ENCODE measurements at places on chromosomes 4 and X.
A peak's percentile ranks its signal among the peaks of the same experiment; 100 is the strongest.

DNA sequence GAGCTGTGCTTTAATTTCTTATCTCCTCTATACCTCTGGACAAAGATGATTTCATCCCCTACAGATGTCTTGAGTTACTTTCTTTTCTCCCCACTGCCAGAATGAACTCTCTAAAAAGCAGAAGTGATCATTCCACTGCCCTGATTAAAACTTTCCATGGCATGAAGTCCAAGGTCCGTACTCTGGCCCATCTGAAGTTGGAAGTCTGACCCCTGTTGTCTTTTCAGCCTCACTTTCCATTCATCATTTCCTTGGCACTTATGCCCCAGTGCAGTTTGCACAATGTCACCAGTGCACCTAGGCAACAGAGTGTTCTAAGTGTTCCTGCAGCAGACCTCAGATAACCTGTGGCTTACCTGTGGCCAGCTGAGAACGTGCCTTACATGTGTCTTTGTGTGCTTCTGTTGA is 242.4 kb downstream of the FRAS1 start:
- no peak for DNase-seq

DNA sequence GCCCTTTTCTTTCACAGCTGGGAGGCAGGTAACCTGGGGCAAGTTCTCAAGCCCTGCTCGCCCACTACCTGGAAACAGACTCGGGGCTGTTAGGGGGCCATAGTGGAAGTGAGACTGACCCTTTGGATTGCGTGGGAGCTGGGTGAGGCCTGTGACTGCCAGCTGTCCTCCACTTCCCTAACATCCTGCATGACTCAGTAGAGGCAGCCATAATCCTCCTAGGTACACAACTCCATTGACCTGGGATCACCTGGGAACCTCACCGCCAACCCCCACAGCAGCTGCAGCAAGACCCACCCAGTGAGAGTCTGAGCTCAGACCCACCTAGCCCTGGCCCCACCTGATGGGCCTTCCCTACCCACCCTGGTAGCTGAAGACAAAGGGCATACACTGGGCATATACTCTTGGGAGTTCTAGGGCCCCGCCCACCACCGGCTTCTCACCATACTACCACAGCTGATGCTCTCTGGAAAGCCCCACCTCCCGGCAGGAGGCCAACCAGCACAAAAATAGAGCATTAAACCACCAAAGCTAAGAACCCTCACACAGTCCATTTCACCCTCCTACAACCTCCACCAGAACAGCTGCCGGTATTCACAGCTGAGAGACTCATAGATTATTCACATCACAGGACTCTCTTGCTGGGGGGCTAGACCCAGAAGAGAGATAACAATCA is 61.1 kb upstream of the DCTD start:
- DNase-seq: no peak

DNA sequence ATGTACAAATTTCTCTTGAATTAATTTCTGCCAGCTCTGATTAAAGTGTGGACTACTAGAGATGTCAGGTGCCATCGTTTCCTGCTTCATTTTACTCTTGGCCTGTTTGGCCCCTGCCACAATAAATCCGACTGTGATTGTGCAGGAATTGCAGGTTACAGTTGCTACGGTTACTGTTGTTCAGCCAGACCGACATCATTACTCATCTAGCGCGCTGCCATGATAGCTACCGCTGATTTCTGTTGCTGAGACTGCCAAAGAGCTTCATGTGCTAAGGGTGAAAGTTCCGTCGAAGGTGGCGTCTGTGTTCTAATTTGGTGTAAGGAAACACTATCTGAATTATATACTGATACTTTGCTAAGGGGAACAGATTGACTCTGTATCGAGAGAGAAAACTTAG is 22.1 kb downstream of the SLIT2 start:
- no peak for DNase-seq

DNA sequence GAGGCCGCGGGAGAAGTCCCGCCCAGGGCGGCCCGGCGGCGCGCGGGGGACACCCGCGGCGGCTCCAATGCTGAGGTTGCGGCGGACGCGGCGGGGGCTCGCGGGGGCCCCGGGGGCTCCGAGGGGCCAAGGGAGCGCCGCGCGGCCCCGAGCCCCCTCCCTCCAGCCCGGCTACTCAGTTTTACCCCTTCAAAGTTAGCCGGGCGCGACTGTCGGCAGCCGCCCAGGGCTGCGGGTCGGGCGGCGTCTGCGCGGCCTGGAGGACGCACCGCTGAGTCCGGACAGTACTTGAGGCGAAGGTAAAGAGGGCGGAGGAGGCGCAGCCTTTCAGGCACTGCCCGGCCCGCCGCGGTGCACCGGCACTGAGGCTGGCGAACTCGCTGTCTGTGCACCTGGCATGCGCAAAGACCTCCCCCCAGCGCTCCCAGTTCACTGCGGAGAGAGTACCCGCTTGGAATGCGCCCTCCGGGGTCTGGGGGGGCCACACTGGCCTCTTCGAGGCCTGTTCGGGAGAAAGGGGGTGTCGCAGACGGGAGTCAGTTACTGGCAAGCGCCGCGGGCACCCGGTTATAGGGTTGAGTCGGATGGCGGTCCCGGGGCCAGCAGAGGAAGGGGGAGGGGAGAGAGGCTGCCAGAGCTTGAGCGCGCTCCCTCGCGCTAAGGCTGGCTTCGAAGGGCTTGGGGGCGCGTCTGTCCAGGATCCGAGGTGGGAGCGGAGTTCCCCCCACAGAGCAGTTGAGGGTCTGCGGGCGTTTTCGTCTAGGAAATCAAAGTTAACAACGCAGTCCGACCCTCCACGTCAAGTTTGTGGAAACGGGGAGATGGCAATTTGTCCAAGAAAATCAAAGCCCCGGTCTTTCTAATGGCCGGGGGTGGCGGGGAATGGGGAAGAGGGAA is 1.1 kb downstream of the PCDH19 start:
- DNase-seq: no peak

- DNase-seq: no peak
These were observed 5.0 kb downstream of the ARHGAP4 start for GRCh38 chrX:153921070-153921469.

GRCh38 chrX:15856636-15857035 is 2.0 kb upstream of the AP1S2 start:
- DNase-seq: no peak

GRCh38 chr4:1686440-1687036 is 2.4 kb upstream of the FAM53A start:
- no peak for DNase-seq

- DNase-seq: no peak
These were observed 139.6 kb downstream of the AMMECR1 start for GRCh38 chrX:110178179-110178865.

- no peak for DNase-seq
These were observed 354.7 kb upstream of the SPANXN4 start for GRCh38 chrX:142671036-142671435.

GRCh38 chrX:37357436-37357835 is 8.3 kb downstream of the PRRG1 start:
- DNase-seq: no peak

GRCh38 chrX:8520791-8521190 is 56.2 kb downstream of the VCX3B start:
- DNase-seq: no peak

DNA sequence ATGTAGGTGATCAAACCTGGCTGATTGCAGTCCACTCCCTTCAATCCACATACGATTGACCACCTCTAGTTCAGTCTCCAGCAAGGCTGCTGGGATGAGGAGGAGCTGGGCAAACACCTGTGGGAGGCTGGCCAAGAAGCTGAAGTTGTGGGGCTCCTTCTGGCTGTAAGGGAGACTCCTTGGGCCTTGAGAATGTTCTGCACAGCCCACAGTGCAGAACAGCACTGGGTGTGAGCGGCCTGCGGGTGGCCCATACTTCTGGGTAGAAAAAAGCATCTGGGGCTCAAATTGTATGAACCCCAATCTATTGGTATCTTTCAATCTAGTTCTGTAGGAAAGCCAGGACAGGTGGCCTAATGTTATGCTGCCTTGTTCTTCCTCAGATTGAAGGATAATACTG is 1608.8 kb upstream of the PCDH10 start:
- DNase-seq: no peak

DNA sequence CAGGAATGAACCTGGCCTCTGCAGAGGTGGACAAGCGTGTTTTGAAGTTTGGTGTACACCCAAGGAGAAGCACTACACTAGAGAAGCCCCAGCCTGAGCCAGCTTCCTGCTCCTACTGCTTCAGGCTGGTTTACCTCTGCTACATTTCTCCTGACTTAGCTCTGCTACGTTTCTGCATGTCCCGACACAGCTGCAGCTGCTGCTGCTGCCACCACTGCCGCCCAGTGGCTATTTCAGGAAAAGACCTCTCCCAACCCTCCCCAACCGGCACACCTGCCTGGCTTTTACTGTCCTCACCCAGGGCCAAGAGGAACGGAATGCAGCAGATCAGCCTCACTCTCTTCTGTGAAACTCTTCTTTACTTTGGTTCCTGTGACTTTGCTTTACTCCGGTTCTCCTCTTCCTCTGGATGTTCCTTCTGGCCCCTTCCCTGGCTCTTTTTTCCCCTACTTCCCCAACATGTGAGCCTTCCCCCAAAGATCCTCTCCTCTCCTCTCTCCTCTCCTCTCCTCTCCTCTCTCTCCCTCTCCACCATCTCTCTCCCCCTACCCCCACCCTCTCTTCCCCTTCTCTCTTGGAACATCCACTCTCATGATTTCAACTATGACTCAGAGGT is 3.1 kb upstream of the P2RY4 start:
- no peak for DNase-seq

DNA sequence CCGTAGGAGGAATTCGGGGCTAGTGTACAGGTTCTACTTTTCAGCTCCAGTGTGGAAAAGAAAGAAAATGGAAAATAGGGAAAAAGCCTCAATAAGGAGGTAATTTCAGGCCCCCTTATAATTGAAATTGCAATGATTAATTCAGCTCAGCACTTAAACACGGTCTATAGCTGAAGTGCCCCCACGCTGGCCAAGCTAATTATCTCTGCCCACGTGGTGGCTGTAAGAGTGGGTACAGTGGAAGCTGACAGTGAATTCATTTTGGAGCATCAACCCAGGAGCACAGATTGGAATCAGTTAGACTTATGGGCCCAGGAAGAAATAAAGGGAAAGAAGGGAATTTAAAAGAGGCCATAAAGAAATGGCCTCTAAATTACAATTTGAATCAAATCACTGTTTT is 631.1 kb upstream of the CPEB2 start:
- DNase-seq: no peak

- no peak for DNase-seq
These were observed 68.7 kb downstream of the MEPE start for GRCh38 chr4:87901422-87901992.

DNA sequence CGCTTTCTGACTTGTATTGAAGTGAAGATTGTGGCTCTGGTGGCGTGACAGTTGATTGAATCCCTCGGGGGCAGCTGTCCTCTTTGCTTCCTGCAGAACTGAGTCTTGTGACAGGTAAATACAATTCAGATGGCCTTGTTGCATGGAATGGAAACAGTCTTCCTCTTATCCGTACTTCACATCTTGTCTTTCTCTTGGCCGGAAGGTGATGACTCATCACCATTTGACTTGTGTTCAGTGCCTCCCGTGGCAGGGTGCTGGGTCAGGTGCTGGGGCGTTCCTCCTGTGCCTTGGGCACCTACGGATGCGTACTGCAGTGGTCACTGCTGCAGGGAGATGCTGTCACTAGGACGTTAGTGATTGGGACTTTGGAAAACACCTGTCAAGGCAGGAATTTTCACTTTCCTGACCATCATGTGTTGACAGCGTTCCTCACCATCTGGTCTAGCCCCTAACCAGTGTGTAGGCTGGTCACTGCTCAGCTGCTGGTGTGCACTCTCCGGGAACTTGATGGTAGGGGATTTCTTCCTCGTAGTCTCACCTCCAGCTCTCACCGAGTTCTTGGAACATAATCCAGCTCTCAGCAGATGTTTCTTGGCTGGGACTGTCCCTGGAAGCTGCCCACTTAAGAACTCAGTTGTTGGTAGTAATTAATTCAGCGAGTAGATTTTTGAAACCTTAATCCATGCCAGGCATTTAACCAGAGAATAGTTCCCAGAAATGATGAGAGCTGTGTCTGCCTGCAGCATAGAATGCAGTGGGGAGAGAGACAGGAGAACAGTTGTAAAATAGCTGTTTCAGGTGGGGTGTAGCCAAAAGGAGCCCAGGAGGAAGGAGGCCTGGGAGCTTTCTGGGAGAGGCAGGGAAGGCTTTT is 7.2 kb downstream of the TBC1D14 start:
- DNase-seq: peak; percentile 33

DNA sequence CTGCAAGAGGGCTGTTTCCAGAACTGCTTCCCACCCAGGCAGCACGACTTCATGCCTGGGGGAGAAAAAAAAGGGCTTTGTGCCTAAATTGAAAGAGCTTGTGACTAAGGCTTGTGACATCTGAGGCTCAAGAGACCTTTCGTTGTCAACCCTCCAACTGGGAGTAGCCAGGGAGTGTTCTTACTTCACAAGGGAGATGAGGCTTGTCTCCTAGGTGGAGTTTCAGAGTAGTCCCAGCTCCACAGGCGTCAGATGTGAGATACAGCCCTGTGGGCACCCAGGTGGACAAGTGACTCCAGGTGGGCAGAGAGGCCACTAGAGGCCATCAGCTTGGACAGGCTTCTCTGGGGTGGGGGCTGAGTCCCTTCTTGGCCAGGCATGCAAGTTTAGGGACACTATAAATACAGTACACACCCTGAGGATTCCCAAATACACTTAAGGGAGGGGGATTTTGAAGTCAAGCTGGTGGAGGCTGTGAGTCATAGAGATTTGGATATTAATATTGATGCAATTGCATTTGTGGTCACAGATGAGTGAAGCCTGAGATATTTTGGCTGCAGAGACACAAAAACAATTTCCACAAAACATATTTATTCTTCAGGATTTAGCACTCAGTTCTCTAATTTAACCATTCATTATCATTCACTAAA is 40.1 kb upstream of the SETD7 start:
- DNase-seq: no peak

GRCh38 chr4:109798866-109799265 is 2.9 kb downstream of the CFI start:
- no peak for DNase-seq

DNA sequence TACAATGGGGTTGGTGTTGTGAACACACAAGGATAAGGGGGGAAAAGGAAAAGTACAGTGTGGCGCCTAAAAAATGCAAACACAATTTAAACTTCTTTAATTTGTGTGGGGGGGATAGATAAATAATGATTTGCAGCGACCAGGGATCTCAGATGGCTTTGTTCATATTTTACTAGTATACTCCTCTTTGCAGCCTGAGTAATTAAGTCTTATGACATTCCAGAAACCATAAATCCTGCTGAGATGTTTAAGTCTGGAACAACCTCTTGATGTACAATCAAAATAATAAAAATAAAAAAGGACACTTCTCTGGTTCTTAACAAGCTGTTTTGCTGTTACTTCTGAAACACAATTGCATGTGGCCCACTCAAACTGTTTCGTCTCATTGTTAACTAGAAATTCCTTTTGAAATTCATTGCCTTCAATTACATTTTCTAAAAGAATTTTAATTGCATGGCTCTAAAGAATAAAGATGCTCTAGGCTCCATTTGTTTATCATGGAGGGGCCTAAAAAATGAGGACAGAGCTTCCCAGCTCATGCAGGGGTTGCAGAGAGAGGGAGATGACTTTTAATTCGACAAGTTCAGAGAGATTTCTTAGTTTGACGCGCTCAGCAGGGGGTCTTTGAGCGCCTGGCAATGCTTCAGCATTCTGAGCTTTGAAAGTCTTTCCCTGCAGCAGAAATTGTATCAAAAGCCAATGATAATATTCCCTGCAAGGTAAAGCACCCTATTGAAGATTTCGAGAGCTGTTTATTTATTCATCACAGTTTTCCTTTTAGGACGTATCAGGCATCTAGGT is 892.4 kb upstream of the TENM3 start:
- no peak for DNase-seq
